ENCODE measurements at places on chromosomes 16 and 17. TPM values are rescaled to one million over a fixed set of nuclear protein-coding genes. Genes with fewer than 3 reads are reported as not detected.

The UTS2R gene
- not detected for total RNA-seq

The ABCA3 gene
- total RNA-seq = 0.34 TPM

The CCDC144A gene
- total RNA-seq = 0.84 TPM

The TBX6 gene
- total RNA-seq = 0.15 TPM

The FBXW10 gene
- total RNA-seq = not detected

The ATP2C2 gene
- not detected for total RNA-seq

The CCL5 gene
- not detected for total RNA-seq

The G6PC1 gene
- not detected for total RNA-seq

The POLR3K gene
- 7.9 TPM for total RNA-seq

The PNPO gene
- 27.2 TPM for total RNA-seq

The KRT23 gene
- under 0.01 TPM for total RNA-seq

The PSME3 gene
- total RNA-seq = 96.9 TPM

The LDHD gene
- 0.34 TPM for total RNA-seq

The KRT13 gene
- not detected for total RNA-seq

Measured in bronchus fibroblast of lung (primary cell).